Hindlimb muscle (tissue), 1 donor: ENCODE measurements at places on chromosomes 4 and X. TPM values are rescaled to one million over a fixed set of nuclear protein-coding genes. Genes with fewer than 3 reads are reported as not detected.

The IQSEC2 gene
- 19.8 TPM for polyA plus RNA-seq

DNA sequence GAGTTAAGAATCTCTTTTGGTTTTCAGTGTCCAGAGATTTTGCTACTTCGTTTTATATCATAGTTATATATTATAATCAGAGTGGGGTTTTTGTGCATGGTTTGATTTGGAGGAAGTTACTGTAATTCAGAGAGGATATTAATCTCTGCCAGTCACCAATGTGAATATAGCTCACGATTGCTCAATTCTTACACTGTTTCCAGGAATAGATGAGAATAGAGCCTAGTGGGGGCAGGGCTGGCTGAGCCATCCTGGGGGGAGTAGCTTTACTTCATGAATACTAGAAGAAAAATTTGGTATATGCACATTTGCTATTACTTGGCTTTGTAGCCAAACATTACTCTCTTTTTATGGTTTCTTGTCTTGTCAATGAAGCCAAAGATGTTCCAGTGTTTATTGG lies 60.9 kb upstream of the TRPC3 start:
- no peak for DNase-seq

DNA sequence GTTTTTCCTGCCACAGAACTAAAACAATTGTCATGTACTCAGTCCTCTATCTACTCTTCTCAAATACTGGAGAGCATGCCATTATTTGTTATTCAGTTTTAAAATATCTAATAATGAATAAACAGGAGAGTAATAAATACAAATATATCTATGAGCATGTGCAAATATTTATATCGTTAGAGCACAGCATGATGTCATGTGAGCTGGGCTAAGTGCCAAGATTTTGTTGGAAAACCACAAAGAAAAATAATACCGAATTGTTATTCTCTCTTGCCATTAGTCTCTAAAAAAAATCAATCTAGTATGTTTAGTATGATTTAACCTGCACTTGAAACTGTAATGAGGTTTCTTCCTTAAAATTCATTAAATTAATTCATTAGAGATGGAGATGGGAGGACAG lies 97.3 kb downstream of the DDX60 start:
- peak; percentile 42 for DNase-seq

GRCh38 chr4:175560604-175561003 lies 251.5 kb downstream of the GPM6A start:
- DNase-seq: peak; percentile 54

GRCh38 chrX:115232933-115233496 lies 881 bp downstream of the LRCH2 start:
- DNase-seq: peak; percentile 13

- DNase-seq: no peak
These were observed 51.5 kb upstream of the PPP3CA start for GRCh38 chr4:101398807-101399206.

The CT55 gene
- polyA plus RNA-seq: not detected

The RPS3A gene
- polyA plus RNA-seq: 4,907 TPM

The RASSF6 gene
- polyA plus RNA-seq: 0.12 TPM

The SMARCA1 gene
- 78.2 TPM for polyA plus RNA-seq

- DNase-seq: peak; percentile 34
These were observed 2.3 kb upstream of the NR3C2 start for GRCh38 chr4:148444296-148445070.

The FAM9B gene
- polyA plus RNA-seq: not detected

DNA sequence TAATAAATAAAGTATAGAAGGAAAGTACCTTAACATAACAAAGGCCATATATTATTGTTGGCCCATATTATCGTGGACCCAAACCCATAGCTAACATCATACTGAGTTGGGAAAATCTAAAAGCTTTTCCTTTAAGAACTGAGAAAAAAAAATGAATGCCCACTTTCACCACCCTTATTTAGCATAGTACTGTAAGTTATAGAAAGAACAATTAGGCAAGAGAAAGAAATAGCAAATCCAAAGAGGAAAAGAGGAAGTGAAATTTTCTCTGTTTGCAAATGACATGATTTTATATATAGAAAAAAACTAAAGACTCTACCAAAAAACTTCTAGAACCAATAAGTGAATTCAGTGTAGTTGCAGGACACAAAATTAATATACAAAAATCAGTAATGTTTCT lies 1854.6 kb downstream of the PCDH7 start:
- DNase-seq: no peak

DNA sequence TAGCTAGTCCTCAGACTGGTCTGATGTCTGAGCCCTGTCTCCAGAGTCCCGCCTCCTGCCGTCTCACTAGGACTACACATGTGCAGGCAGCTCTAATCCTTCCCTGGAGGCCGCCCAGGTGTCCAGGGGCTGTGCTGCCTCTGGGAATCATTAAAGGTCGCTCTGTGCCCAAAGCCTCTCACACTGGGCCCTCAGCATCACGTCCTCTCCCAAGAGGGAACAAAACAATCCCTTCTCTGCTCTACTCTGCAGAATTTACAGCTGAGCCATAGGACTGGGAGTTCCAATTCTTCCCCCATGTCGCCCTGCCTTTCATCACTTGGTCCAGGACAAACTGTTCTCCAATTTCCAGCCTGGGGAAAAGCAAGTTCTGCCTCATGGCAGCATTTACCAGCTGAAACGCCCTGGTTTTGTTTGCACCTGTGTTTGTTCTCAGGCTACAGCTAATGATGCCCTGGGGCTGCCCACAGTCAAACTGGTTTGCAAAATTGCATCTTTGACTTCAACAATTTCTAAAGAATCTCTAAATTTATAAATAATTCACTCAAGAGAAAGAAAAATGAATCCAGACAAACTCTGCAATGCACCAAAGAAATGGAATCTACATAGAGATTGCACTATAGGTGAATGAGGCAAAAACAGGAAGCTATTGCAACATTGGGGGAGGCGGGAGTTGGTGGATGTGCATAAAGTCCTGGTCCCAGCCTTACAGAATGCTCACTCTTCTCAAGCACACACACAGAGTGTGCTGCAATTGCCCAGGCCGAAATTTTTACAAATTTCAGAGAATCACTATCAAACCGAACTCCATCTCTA lies 7.2 kb upstream of the MRFAP1 start:
- DNase-seq: no peak

DNA sequence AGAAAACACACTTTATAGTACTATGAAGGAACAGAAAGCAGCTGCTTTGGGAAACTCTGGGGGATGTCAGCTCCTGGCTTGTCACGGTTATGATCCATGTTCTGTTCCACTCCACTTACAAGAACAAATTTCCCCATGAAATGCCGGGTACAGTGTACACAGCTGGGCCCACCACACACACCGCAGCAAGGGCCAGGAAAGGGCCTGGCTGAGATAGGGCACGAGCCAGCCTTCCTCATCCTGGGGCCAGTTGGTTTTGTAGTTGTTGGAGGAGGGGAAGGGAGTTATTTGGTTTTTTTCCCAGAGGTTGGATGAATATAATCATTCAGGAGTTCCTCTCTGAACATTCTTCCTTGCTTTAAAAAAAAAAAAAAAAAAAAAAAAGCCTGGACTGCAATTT lies 56.8 kb downstream of the SEPSECS start:
- peak; percentile 44 for DNase-seq

The ARHGAP36 gene
- 522 TPM for polyA plus RNA-seq

GRCh38 chr4:143352720-143353119 lies 16.0 kb downstream of the GAB1 start:
- DNase-seq: no peak

The CSAG3 gene
- not detected for polyA plus RNA-seq

DNA sequence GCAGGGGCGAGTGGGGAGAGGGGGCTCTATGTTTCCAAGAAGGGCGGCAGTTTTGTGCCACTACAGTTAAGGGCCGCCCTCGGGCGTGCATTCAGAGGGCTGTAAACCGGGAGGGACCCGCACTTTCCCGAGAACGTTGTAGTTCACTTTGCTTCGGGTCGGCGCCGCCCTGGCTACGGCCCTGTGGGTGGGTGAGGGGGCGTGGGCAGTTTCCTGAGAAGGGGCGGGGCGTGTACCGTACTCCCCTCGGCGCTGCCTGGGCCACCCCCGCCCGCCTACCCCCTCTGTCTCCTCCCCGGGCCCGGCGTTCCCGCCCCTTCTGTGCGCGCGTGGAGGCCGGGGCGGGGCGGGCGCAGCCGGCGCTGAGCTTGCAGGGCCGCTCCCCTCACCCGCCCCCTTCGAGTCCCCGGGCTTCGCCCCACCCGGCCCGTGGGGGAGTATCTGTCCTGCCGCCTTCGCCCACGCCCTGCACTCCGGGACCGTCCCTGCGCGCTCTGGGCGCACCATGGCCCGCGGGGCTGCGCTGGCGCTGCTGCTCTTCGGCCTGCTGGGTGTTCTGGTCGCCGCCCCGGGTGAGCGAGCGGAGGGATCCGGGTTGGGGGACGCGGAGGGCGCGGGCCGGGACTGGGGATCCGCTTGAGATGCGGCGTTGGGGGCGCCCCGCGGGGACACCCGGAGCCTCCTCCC lies at the start of gene CD99:
CD99 (plus strand) TSS at position 440 of the 687 bp plus-strand sequence; CDS start at position 506, 66 bp downstream.
- peak; percentile 93 for DNase-seq

DNA sequence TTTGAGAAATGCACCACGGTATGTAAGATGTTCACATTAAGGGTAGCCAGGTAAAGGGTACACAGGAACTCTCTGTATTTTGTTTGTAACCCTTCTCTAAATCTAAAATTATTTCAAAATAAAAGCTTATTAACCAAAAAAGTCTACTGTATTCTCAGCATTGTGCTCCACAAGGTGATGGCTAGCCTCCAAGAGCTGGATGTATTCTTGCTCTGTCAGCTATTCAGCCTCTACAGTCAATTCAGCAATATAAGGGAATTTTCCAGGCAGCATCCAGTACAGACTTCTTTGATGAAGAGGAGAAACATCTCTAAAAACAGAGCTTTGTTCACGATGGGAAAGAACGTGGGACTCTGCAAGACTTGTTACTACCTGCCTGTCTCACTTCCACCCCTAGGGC lies 63.5 kb upstream of the MAOA start:
- DNase-seq: peak; percentile 9

- peak; percentile 60 for DNase-seq
These were observed 180.0 kb downstream of the NKX6-1 start for GRCh38 chr4:84319124-84319523.

The SSX2B gene
- polyA plus RNA-seq: not detected
